ENCODE measurements at places on chromosomes 2 and 18.

GRCh38 chr2:186992597-186992996 is 143.6 kb upstream of the ZSWIM2 start:
- DNase-seq: no peak

GRCh38 chr2:109331896-109332848 is 203.2 kb downstream of the SH3RF3 start:
- DNase-seq: peak; percentile 10

DNA sequence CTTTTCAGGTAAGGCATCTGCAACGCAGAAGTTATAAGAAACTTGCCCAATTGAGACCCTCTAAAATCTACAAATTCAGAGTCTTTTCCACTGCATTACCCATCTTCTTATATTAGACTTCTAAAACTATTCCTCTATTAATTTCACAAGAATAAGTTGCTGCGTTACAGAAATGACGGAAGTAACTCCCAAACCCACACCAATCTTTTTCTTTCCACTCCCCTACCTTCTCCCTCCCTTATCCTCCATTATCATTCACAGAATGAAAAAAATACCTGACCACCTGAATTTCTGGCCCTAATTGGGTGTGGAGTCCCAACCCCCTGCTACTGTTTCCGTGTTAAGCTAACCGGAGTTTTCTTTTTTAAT is 689 bp downstream of the RPRD1A start:
- DNase-seq: no peak

- DNase-seq: no peak
Measured at GRCh38 chr18:48908916-48909315, 41.8 kb downstream of the SMAD7 start.

DNA sequence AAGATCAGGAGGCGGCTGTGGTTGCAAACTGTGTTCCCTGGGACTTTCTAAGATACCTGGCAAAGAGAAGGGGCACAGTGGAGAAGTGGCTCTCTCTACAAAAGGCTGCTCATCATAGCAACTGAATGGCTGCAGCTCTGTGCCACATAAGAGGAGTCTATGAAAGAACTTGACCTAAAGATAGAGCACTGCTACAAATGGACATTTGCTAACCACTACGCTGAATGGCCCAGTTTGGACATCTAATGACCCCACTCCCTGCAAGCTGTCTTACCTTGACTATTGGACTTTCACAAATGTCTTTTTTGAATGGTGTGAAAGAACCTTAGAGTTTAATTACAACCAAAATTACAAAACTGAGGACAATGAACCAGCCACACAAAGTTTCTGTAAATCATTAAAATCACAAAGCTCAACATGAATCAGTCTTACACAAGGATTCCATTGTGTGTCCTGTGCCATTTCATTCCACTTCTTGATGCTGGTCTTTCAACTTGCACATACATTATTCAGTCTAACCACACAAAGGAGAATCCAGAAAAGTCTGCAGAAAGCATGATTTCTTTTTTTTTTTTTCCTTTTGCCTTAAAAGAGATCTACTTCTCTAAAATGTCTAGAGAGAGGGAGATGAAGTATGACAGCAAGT is 154.0 kb downstream of the LAMA1 start:
- no peak for DNase-seq

GRCh38 chr2:237724811-237725478 is 73.6 kb upstream of the RBM44 start:
- no peak for DNase-seq

DNA sequence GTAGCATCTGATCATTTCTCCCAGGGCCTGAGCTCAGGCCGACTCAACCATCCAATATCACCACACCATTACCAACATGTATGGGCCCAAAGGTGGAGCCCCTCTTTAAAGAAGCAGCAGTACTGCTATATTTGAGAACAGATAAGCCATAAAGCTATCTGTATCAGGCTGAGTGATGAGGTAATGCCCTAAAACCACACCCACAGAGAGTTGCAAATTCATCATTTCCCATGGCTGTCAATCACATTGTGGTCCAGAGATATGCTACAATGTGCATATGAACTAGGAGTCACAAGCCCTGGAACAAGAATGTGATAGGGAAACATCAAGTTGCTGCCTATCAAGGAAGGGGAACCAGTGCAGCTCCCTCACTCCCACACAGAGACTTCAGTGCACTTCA is 52.6 kb upstream of the GALNT13 start:
- DNase-seq: no peak

GRCh38 chr18:12960853-12961397 is 13.1 kb downstream of the SEH1L start:
- no peak for DNase-seq

DNA sequence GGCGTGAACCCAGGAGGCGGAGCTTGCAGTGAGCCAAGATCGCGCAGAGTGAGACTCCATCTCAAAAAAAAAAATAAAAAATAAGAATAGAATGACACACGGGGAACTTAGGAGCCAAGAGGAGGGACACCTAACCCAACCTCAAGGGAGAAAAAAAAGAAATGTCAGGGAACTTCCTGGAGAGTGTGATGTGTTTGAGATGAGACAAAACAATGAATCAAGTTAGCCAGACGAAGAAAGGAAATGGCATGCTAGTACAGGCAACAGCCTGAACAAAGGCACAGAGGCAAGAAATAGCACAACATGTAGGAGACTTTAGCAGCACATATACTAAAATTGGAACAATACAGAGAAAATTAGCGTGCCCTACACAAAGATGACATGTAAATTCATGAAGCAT is 36.7 kb upstream of the PAPOLG start:
- no peak for DNase-seq

GRCh38 chr2:33230842-33231241 is 245.6 kb upstream of the RASGRP3 start:
- DNase-seq: no peak

DNA sequence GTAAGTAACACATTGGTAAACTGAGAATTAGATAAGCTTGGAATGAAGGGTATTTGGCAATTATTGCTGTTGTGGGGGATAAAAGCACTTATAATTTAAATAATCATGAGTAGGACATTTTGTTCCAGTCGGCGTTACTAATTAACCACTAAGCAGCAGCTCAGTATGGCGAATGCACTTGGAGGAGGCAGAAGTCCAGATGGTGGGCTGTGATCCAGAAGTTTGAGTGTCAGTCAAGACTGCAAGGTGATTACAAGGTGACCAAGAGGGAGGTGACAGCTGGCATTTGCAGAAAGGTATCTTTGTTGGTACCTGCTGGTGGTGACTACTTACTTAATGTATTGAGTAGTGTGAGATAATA is 643.6 kb upstream of the FAM98A start:
- DNase-seq: no peak

GRCh38 chr2:10905006-10905861 is 6.5 kb upstream of the KCNF1 start:
- no peak for DNase-seq

- DNase-seq: no peak
Measured at GRCh38 chr2:226333388-226333787, 466.2 kb downstream of the IRS1 start.

DNA sequence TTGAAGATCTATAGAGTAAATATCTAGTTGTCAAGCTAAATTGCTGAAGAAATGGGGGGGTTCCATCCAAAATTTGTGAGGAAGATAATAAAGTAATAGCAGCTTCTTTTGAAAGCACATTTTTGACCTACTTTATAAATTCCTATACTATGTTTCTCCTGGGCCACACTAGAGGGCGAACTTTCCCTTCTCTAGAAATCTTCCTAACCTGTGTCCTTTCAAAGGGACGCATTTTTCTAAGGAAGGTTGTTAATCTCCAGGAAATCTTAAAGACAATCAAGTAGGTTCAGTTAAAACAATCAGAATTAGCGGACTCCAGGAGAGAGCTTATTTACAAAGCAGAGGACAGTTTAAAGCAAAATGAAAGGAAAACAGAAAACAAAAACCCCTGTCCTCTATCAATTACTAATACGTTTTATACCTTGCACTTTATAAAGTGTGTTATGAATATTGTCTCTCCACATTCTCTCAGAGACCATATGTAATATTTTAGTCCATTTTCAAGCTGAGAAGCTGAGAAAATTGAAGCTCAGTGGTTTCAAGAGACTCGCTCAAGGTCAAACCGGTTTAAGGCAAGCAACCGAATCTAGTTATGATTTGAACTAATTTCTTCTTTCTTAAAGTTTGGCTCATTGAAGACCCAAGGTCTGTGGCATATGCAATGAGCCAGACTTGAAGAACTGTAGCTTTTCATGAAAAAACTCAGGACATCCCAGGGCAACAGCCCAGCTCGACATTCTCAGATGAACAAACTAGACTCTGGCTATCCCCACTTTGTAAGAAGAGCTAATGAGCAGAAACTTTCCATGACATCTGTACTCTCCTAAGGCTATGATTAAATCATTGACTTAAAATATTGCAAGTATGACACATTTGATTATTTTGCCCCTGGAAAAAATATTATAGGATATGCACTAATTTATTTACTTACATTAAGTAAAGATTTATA is 273.6 kb downstream of the PAX3 start:
- no peak for DNase-seq

DNA sequence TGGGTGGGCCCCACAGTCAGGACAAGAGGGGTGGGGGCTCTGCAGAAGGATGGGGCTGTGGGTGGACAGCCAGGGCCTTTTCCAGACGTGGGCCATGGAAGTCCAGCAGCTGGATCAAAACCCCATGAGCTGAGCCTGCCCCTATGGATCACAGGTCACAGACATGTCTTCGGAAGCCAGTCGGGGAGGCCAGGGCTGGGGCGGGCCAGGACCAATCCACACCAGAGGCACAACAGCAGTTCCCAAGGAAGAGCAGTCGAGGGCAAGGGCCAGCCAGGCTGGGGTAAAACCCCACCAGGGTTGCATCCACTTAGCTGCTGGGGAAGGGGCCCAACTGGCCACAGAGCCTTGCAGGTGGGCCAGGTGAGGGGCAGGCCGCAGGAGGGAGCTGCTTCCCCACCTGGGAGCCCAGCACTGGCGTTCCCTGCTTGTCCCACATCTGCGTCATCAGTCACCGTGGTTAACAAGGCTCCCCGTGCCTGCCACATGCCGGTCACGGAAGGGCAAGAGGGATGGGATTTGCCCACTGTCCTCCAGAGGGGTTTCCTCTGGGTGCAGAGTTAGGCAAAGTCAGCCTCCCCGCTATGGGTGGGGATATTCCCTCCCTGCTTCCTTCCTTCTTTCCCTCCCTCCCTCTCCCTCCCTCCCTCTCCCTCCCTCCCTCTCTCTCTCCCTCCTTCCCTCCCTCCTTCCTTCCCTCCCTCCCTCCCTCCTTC is 46.4 kb upstream of the ODC1 start:
- DNase-seq: no peak

DNA sequence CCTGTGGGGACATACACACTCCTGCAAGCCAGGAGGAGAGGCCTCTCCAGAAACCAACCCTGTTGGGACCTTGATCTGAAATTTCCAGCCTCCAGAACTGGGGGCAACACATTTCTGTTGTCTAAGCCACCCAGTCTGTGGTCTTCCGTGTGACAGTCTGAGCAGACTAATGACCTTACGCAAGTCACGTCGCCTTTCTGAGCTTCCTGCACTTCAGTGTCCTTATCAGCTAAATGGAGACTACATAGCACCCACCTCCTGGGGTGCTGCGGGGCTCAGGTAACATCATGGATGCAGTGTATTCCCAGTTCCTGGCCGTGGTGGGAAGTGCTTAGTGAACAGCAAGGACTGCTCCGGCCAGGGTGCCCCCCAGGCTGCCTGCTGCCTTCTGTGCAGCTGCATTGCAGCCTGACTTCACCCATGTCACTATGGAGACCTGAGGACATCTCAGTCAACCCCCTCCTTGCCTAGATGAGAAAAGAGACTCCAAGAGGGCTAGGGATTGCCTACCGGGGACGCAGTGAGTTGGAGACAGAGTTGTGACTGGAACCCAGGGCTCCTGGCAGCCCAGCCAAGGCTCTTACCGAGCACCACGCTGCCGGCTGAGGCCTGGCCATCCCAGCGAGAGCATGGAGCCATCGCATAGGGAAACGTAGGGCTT is 61.2 kb upstream of the FZD5 start:
- no peak for DNase-seq

- no peak for DNase-seq
Measured at GRCh38 chr2:179132076-179132475, 82.1 kb upstream of the CCDC141 start.

DNA sequence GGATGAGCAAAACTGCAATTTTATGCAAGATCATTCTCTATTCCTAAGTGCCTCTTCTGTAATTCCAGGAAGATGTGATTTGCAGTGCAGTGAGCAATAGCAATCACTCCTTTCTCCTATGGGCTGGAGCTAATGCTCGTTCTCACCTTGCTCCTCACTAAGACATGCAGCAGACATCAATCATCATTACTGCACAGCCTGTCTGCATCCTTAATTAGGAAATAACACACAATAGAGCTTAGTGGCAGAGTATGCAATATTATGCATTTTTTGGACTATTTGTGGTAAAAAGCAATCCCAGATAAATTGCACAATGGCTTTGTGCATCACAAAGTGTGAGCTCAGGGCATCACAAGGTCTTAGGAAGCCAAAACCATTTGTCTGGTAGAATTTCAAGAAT is 32.6 kb upstream of the RAPH1 start:
- no peak for DNase-seq

- no peak for DNase-seq
Measured at GRCh38 chr18:71405169-71405809, 1116.4 kb downstream of the SOCS6 start.

DNA sequence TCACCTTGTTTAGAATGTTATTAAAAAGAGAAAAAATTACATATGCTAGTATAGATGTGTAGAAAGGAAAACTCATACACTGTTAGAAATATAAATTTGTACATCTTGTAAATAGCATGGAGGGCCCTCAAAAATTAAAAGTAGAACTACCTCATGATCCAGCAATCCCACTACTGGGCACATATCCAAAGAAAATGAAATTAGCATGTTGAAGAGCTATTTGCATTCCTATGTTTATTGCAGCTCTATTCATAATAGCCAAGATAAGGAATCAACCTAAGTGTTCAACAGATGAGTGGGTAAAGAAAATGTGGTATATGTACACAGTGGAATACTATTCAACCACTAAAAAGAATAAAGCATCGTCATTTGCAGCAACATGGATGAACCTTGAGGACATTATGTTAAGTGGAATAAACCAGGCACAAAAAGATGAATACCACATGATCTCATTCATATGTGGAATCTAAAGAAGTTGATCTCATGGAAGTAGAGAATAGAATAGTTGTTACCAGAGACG is 251.5 kb upstream of the THUMPD2 start:
- no peak for DNase-seq

GRCh38 chr2:205022841-205023240 is 477.6 kb downstream of the PARD3B start:
- no peak for DNase-seq

DNA sequence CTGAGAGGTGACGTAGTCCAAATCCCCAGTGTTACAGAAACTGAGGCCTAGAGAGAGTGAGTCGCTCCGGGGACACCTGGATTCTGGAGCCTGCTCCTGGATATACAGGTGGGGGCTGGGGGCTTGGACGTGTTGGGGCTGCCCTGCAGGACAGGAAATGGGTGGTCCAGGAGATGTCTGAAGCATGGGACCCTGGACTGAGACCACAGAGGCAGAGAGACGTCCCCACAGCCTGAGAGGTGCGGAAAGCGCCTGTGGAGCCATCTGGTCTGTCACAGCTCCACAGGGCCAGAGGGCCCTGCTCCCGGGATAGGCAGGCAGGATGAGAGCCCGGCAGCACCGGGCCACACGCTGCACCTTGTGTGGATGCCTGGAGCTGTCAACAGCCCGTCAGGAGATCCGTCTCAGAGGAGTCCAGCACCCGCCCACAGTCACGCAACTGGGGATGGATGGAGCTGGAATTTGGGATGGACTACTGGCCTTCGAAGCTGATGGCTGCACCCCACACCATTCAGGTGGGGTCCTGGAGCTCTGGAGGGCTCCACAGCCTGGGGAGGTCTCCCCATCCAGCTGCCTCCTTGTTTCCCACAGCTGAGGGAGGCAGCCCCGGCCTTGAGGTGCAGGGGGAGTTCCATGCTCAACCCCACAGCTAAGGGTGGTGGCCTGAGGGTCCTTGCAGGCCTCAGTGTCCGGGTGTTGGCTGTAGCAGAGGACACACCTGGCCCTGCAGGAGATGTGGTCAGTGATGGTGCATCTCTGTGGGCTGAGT is 303.0 kb downstream of the NDUFA10 start:
- DNase-seq: no peak

Measured in CD4-positive, alpha-beta T cell treated with Interleukin-4 for 4 hours (primary cell).